ENCODE measurements at places on chromosomes 13 and 19.

DNA sequence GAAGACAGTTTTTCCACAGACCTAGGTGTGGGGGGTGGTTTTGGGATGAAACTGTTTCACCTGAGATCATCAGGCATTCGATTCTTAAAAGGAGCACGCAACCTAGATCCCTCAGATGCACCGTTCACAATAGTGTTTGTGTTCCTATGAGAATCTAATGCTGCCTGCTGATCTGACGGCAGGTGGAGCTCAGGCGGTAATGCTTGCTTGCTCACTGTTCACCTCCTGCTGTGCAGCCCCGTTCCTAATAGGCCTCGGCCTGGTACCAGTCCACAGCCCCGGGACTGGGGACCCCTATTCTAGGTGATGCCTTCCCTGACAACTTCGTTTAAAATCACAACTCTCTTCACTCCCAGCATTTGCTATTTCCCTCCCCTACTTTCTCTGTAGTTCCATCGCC lies 149.6 kb downstream of the IER2 start:
- no peak for DNase-seq

GRCh38 chr19:16791942-16792341 lies 37.3 kb upstream of the SIN3B start:
- no peak for DNase-seq

- peak; percentile 3 for DNase-seq
These were observed 79.7 kb downstream of the TSHZ3 start for GRCh38 chr19:31269425-31270127.

DNA sequence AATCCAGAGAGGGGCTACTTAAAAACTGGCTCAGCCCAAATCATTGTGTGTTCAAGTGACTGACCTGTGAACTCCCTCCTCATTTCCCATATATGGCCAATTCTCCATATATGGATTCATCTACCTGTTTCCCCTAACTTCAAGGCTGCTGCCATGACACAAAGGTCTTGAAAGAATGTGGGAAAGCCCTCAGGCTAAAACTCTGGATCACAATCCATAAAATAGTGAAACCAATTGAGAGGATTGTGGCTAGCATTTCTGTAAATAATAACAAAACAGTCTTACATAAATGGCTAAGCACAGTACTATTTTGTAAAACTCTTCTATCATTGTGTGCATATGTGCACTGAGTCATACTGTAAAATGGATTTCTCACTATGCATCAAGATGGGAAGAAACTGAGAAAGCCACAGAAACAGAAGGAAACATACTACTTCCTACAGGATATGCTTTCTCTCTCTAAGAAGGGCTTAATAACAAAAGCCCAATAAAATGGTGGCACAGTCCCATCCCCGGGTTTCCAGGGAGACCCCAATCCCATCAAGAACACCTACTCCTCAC lies 80.5 kb downstream of the FOXO1 start:
- DNase-seq = peak; percentile 3

DNA sequence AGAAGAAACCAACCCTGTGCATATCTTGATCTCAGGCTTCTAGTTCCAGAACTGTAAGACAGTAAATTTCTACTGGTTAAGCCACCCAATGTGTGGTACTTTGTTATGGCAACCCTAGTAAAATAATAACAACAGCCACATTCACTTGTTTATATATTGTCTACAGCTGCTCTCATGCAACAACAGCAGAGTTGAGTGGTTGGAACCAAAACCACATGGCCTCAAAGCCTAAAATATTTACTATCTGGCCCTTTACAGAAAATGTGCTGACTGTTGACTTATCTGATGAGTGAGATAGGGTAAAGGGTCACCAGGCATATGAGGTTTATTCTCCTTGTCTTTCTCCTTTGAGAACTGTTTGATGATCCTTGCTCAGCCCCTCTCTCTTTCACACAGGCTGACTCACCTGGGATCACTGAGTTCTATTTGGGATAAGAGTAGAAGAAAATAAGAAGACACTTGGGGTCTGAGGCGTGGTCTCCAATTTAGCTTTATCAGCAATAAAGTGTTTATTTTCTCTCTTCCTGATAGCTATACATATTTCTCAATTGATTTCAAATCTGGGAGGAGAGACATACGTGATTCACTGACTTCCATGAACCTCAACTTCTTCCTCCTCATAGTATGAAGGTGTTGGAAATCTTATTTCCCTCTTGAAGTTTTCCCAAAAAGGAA lies 227.5 kb upstream of the STARD13 start:
- DNase-seq = no peak

GRCh38 chr19:43229315-43229714 lies 23.9 kb upstream of the PSG4 start:
- DNase-seq = peak; percentile 41

GRCh38 chr19:29287061-29287460 lies 74.1 kb upstream of the UQCRFS1 start:
- DNase-seq = no peak

DNA sequence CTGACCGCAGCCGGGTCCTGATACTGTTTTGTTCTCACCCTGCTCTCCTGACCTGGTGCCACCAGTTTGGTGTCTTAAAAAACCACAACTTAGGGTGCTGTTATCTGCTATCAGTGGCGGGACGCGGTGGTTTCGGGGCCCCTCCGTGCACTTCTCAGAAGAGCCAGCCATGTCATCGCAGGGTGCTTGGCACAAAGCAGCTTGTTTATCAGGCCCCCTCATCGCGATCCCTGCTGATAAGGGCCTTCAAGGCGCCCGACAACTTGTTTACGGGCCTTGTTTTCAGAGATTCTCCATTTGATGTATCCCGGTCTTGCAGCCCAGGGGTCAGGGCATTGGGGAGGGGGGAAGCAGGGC lies 58.1 kb upstream of the KLF2 start:
- no peak for DNase-seq

GRCh38 chr13:45512098-45512496 lies 47.4 kb downstream of the COG3 start:
- no peak for DNase-seq

DNA sequence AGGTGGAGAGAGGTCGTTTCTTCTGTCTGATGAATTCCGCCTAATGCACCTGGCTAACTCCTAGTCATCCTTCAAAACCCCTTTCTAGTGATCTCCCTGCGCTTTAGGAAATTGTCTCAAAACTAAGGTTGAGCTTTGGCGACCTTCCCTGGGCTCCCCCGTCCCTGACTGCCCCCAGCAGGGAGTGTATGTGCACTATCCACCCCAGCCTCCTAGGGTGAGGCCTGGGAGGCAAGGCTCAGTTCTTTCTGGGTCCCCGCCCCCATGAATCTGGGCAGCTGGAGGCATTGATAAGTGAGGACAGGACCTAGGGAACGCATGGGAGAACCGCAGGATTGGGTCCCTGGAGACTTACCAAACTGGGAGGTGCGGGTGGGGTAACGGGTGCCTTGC lies 378 bp downstream of the TLE6 start:
- DNase-seq = no peak

- DNase-seq = no peak
These were observed 123.5 kb downstream of the DNAJC3 start for GRCh38 chr13:95800436-95800835.

GRCh38 chr19:55580628-55581144 lies at the start of gene ZNF579:
ZNF579 (minus strand) TSS chr19:55580848; CDS start chr19:55579639, 1,209 bp downstream.
- peak; percentile 89 for DNase-seq

DNA sequence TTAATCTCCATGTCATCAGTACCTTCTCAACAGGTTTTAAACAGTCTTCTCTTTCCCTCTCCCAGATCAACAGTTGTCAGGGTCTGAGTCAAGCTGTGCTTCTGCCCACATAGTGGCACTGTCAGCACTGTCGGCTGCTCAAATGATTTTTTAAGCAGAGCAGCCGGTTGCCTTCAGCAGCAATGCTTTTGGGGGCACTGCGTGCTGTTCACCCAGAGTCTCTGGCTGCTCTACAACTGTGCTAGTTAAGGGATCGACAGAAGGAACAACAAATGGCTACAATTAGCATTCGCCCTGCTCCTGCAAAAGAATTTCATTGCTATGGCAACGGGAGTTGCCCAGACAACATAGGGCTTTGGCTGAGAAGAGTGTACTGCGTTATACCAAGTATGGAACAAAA lies 412.9 kb downstream of the DIAPH3 start:
- DNase-seq = no peak

GRCh38 chr13:101626925-101627555 lies 174.6 kb downstream of the ITGBL1 start:
- peak; percentile 13 for DNase-seq

- no peak for DNase-seq
These were observed 3.8 kb downstream of the TNNI3 start for GRCh38 chr19:55153652-55154264.

- DNase-seq = no peak
These were observed 7.3 kb upstream of the GADD45B start for GRCh38 chr19:2468596-2468995.

GRCh38 chr13:23833733-23834611 lies 55.2 kb downstream of the MIPEP start:
- no peak for DNase-seq

GRCh38 chr13:109985871-109986450 lies 199.6 kb upstream of the IRS2 start:
- peak; percentile 57 for DNase-seq

- DNase-seq = peak; percentile 14
These were observed 13.7 kb upstream of the SCEL start for GRCh38 chr13:77521595-77522367.

DNA sequence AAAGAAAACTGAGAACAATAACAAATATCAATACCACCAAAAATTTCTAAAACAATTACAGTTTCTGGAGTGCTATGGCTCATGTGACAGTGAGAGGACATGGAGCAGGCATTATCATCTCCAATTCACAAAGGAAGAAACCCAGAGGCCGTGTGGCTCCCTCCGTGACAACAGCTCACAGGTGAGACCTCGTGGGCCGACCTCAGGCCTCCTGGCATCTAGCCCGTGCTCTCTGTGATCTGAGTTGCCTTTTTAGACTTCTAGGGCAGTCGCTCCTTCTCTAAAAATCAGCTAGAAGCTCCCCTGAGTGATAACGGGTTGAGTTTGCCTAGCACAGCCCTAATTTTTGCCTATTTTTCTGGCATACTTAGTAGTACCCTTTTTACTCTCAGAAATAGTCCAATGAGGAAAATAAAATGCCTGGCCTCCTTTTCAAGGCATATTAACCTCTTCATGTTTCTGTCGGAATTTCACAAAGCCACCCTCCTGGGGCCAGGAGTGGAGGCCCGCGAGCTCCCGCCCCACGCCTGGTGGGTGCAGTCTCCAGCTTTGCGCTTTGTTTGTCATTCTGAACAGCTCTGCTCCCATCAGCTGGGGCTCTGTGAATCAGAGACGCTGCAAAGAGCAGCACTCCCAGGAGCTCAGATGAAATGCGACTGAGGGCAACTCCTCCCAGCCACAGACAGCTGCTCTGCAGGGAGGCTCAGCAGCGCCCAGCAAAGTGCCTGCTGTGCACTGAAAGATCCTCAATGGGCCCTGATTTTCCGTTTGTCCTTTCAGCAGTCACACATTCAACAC lies 292.5 kb downstream of the UQCRFS1 start:
- DNase-seq = no peak

- DNase-seq = no peak
These were observed 15.2 kb downstream of the ZNF221 start for GRCh38 chr19:43966079-43966694.

DNA sequence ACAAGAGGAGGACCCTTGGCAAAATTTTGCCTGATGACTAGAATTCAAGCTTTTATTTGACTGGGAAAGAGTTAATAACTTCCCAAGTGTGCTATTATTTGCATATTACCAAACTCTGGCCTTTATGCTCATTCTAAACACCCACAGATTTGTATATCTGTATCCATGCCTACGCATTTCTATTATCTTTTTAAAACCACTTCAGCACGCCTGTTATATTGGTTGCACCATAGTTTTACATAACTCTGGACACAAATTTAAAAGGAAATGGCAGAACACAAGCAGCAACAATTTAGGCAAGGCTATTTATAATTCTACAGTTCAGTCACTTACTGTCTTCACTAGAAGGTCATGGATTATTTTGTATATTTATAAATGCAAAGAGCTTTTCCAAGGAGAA lies 3.7 kb upstream of the RASL11A start:
- DNase-seq = no peak

DNA sequence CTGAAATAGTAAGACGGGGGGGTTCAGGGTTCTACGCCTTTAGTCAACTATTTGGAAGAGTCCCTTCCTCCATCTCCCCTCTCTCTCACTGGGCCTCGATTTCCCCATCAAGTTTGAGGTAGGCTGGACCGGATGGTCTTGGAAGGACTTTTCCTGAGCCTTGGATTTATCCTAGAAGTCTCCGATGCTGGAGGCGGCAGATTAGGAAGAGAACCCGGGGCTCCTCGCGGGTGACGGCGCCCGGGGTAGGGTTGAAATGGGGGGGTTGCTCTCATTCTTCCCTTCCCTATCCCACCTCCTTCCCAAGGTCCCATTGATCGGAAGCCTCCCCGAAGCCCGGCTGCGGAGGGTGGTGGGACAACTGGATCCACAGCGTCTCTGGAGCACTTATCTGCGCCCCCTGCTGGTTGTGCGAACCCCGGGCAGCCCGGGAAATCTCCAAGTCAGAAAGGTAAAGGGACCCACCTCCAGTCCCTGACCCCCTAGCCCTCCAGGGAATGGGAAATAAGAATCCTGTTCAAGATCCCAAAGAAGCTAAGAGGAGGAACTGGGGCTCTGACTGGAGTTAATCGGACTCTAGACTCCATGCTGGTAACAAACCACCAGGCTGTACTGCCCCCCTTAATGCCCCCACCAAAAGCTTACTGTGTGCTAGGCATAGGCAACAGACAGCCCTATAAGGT lies 781 bp downstream of the QPCTL start:
- DNase-seq = peak; percentile 75

DNA sequence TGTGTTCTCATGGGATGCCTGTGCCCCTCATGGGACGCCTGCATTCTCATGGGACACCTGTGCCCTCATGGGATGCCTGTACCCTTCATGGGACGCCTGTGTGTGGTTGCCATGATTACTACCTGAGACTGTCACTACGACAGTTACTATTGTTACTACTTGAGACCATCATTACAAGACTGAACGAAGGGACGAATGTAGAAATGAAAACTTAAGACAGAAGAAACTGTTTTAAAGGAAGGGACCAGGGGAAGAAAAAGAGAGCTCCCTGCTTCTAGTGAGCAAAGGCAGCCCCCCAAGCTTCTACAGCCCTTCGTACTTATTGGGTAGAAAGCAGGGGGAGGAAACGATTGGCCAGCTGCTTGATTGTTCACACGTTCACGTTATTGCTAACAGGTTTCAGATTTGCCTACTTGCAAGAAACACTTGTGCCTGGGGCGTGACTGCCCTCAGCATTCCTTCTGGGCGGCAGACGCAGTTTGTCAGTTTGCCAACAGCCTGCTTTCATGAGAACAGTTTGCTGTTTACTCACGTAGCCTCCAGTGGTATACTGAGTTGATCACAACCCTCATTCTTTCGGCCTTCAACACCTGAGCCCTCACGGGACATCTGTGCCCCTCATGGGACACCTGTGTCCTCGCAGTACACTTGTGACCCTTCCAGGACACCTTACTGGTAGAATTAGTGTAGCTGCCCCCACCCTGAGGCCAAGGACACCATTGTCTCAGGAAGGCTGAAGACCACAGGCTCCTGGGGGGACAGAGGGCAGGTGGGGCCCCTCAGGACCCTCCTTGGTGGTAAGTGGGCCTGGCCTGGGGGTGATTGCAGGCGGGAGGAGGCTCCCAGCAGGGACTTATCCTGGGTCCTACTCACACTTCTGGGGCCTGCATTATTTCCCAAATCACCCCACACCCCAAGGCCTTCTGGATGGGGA lies 2.5 kb upstream of the S1PR4 start:
- peak; percentile 90 for DNase-seq

GRCh38 chr13:20191311-20192157 lies 1.2 kb downstream of the GJB2 start:
- no peak for DNase-seq

GRCh38 chr13:76980075-76980718 lies 11.7 kb upstream of the CLN5 start:
- peak; percentile 51 for DNase-seq

- DNase-seq = no peak
These were observed 8.2 kb upstream of the BBC3 start for GRCh38 chr19:47239152-47239551.

All from EL (cell line).